SK-N-MC (cell line): ENCODE measurements at places on chromosomes 4 and X.

GRCh38 chr4:152920768-152921167 lies 15.4 kb upstream of the FHDC1 start:
- no peak for DNase-seq

- no peak for DNase-seq
These were observed 231.8 kb upstream of the AGA start for GRCh38 chr4:177673985-177674489.

- DNase-seq, result no peak
These were observed 28.6 kb downstream of the CXCL13 start for GRCh38 chr4:77634132-77634785.

GRCh38 chr4:38819569-38819968 lies 15.0 kb upstream of the TLR1 start:
- DNase-seq, result peak; percentile 40

- no peak for DNase-seq
These were observed 11.8 kb downstream of the TMEM31 start for GRCh38 chrX:103722505-103722904.

DNA sequence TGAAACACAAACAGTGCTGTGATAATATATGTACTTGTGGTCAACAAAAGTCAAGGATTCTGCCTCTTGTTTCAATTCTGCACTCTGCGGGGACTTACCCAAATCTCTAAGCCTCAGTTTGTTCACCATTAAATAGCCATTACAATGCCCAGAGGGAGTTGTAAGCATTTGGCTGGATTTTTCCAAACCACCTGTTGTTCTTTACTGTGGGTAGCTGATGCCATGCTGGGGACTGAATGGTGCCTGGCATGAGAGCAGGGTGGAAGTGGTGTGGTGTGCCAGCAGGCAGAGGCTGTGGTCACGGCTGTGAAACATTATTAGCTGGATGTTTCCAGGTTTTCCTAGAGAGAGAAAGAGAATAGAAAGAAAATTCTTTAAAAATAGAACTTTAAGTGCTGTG lies 60.7 kb upstream of the PAK3 start:
- DNase-seq, result no peak

- DNase-seq, result peak; percentile 30
These were observed 6.8 kb upstream of the CLCN5 start for GRCh38 chrX:49915361-49916222.

DNA sequence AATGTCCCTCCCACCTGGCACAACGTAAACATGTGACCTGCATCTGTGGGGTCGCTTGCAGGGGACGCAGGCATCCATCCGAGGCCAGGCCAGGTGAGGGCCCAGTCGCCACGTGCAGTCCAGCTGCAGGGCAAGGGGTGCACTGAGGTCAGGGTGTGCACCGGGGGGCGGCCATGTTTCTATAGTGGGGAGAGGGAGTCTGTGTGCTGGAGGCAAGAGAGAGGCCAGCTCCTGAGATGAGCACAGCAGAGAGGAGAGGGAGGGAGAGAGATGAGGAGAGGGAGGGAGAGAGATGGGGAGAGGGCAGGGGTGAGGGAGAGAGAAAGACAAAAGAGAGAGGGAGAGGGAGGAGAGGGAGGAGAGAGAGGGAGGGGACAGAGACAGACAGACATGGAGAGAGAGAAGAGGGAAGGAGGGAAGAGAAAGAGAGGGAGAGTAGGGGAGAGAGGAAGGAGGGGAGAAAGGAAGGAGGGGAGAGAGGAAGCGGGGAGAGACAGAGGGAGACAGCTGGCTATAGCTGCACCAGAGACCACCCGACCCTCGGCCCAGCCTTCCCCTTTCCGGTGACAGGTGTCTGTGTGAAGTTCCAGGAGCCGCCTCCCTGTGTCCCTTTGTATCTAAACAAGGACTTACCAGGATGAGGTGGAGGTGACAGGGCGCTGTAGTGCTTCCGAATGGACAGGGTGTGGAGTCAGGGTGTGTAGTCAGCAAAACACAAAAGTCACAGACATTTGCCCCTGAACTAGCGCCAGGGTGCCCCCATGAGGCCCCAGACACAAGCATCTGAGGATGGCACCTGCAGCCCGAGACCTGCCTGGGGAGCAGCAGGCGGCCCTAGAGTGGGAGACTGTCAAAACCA lies 68.7 kb downstream of the ADRA2C start:
- no peak for DNase-seq

DNA sequence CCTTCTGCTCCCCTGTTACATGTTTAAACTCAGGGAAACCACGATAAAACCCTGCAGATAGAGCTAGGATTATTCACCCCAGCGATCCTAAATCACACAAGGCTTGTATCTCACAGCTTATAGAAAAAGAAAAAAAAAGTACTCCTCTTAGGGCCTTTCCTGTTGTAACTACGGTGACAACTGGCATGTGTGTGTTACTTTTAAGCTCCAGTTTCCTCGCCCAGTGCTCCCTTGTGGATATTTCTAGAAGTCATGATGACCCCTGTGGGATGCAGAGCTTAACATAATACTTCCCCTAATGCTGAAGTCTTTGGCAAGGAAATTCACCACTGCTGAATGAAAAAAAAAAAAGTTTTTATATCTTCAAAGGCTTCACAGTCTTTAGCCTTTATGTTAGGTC lies 114.7 kb downstream of the NWD2 start:
- no peak for DNase-seq

DNA sequence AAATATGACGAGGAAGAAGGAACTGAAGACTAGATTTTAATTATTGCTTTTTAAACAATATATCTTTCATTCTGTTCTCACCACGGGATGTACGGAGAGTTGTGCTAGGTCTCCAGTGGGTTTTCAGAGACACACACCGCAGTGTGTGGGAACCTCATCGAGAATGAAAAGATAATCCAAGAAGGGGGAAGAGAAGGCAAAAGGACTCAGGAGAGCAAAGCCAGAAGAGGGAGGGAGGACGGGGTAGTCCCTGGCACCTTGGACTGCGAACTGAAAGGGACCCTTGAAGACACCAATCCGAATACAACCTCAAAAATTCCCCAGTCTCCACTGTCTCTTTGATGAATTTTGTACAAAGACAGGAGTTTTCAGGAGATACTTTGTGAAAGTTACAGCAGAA lies 932 bp upstream of the LEF1 start:
- DNase-seq, result no peak

- DNase-seq, result no peak
These were observed 22.2 kb downstream of the TRIM61 start for GRCh38 chr4:164955107-164955805.

DNA sequence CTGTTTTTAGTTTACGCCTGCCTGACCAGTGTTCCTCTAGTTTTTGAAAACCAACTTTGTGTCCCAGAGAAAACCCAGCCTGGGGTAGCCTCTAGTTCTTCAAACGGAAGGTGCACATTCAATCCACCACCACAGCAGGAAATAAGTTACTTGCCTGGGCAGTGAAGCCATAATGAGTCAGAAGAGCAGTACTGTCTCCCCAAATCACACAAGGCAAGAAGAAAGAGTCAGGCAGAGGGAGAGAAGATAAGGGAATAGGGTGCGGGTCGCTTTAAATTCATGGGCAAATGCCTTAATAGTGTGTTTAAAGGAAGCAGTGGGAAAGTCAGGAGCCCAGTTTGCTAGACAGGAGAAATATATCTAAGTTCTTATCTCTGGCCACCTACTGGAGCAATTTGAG lies 333.8 kb upstream of the GRIA3 start:
- no peak for DNase-seq

- no peak for DNase-seq
These were observed 170.1 kb upstream of the SCML1 start for GRCh38 chrX:17567187-17567586.

- DNase-seq, result no peak
These were observed 38.0 kb downstream of the PI4K2B start for GRCh38 chr4:25271866-25272265.

- DNase-seq, result no peak
These were observed 348.4 kb upstream of the FAT1 start for GRCh38 chr4:187071946-187072600.

DNA sequence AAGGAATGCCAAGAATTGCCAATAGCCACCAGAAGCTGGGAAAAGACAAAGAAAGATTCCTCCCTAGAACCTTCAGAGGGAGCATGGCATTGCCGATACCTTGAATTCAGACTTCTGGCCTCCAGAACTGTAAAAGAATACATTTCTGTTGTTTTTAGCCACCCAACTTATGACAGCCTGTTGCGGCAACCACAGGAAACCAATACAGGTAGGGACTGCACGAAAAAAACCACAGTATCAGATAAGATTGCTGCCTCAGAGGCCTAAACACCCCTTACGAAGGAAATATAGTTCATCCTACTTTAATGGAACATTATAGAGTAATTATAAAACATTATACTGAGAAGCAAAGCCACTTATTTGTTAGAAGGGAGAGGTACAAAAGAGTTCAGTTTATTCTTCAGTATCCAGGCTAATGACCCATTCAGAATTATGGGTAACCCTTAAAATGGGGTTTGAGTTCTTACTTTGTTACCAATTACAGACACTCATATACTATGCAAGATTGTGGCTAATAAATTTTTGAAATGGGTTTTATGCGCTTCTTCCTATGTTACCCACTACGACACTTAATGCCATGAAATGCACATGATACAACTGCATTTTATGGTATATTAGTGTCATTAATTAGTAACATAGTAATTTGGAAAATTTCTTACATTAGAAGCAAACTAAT lies 37.4 kb upstream of the SMIM10L2A start:
- DNase-seq, result no peak

- DNase-seq, result no peak
These were observed 34.0 kb upstream of the BCOR start for GRCh38 chrX:40131654-40132337.

DNA sequence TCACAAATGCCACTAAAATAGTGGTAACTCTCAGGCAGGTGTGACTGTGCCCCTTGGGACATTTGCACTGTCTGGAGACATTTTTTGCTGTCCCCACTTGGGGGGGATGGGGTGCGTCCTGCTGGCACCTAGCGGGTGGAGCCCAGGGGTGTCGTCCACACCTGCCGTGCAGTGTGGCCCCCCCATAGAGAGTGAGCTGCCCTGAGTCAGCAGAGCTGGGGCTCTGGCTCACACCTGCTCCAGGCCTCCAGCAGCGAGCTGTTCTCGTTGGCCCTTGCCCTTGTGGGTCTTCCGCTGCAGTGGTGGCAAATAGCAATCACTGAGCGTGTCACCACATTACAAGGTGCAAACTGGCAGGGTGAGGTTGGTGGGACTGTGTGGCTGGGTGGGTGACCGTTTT lies 64.6 kb downstream of the CLDN34 start:
- DNase-seq, result no peak

GRCh38 chrX:57681341-57681740 lies 1.3 kb upstream of the NLRP2B start:
- no peak for DNase-seq
